ENCODE measurements at places on chromosomes 13 and 19. TPM values are rescaled to one million over a fixed set of nuclear protein-coding genes. Genes with fewer than 3 reads are reported as not detected.

DNA sequence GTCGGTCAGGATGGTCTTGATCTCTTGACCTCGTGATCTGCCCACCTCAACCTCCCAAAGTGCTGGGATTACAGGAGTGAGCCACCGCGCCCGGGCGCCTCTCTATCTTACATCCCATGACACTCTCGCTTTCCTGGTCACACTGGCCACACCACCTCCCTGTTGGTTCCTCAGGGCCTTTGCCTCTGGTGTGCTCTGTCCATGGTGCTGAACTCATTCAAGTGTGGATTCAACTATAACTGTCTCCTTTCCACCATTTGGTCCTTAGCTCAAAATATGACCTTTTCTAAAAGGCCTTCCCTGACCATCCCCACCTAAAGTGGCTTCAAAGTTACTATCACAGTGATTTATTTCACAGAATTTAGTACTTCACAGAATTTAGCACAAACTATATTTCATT is 3.7 kb upstream of the SMIM17 start:
- DNase-seq = no peak

GRCh38 chr19:36423925-36424324 is 5.5 kb upstream of the ZFP82 start:
- DNase-seq = no peak

DNA sequence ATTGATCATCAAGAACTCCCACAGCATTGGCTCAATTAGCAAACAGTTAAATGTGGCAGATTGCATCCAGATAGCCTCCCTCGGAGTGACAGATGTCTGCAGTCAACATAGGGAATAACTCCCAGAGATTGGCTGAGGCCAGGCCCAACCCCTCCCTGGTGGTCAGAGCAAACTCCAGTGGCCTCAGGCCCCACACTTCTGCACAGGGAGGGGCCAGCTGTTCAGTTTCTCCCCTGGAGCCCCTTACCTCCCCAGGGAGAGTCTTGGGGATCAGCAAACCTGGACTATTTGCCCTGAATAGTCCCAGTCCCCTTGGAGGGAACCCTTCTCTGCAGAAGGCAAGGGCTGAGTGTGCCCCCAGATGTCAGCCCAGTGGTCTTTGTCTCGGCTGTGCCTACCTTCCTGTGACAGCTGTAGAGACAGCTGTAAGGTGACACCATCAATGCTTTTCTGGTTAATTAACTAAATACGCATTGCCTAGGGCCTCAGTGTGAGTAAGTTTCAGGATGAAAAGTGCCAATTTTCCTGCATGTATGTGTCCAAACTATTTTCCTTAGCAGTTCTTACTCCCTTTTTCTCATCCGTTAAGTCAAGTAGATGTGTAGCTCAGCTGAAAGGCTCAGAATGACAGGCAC is 102.7 kb upstream of the UQCRFS1 start:
- no peak for DNase-seq

- DNase-seq = peak; percentile 48
Measured at GRCh38 chr13:111219950-111220349, 100.5 kb upstream of the TEX29 start.

- peak; percentile 22 for DNase-seq
Measured at GRCh38 chr13:113928685-113929627, 44.9 kb downstream of the C13orf46 start.

- DNase-seq = no peak
Measured at GRCh38 chr13:50810998-50811397, 32.5 kb downstream of the DLEU7 start.

DNA sequence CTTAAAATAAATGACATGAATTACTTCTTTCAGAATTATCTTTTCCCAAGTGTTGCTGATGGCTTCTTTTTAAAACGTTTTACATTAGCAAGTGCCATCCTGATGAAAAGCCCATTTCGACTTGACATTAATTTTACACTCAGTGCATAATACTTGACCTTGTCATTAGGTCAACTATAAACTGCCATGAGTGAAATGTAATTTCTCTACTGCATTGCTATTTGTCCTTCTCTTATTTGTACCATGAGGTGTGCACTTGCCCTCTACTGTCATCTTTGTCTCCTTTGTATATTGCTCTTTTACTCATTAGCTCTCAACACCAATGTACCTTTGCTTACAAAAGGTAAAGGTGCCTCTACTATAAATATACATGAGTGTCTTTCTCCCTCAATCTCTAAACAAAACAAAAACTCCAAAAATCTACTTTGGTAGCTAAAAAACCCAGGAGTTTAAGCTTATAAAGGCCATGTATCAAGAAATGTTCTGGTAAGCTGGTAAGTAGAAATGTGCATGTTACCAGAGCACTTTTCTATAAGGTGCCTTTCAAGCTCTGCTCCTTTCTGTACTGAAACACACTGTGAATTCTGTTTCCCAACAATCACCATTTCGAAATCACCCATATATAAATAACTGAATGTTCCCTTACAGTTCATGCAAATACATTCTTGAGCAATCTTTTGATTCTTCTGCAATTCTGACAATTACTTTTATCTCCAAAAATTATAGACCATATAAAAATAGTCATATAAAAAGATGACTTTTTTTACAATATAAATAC is 351.4 kb downstream of the SLITRK5 start:
- DNase-seq = no peak

DNA sequence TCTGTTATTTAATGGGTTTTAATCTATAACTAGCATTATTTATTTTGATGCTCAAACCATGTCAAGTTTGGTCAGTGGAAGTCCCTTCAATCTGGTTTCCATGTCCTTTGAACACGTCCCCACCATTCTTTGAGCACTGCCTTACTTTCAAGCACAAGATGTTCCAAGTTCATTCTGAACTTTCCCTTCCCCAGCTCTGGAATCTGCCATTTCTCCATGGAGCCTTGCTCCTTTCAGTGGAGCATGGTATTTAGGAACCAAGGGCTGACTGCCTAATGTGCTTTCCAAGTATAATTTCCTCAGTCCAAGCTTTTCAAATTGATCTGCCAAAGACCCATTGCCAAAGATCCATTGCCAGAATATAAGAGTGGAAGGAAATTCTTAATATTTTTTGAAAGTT is 1.1 kb upstream of the ZNF546 start:
- DNase-seq = no peak

- no peak for DNase-seq
Measured at GRCh38 chr13:46296115-46296822, 84.5 kb downstream of the LRRC63 start.

- no peak for DNase-seq
Measured at GRCh38 chr19:17324357-17325114, 10.1 kb downstream of the ANO8 start.

- DNase-seq = peak; percentile 87
Measured at GRCh38 chr19:35144600-35145436, 1.8 kb downstream of the FXYD7 start.

GRCh38 chr19:40143612-40144011 is 47.6 kb upstream of the MAP3K10 start:
- DNase-seq = no peak

- DNase-seq = no peak
Measured at GRCh38 chr13:77079902-77080413, 53.0 kb upstream of the FBXL3 start.

- no peak for DNase-seq
Measured at GRCh38 chr19:19319732-19320360, 463 bp downstream of the SUGP1 start.

- DNase-seq = no peak
Measured at GRCh38 chr19:940591-941291, 14.9 kb downstream of the ARID3A start.

DNA sequence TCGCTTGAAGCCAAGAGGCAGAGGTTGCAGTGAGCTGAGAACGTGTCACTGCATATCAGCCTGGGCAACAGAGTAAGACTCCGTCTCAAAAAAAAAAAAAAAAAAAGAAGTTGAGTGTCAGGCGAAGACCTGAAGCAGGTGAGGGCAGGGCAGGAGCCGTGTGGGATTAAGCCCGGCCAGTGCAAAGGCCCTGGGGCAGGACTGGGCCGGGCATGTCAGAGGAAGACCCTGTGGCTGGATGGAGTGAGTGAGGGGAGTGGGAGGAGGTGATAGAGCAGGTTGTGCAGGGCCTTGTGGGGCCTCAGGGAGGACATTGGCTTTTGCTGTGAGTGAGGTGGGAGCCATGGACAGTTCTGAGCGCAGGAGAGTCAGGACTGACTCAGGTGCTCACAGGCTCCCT is 47.9 kb downstream of the TMED1 start:
- DNase-seq = no peak

DNA sequence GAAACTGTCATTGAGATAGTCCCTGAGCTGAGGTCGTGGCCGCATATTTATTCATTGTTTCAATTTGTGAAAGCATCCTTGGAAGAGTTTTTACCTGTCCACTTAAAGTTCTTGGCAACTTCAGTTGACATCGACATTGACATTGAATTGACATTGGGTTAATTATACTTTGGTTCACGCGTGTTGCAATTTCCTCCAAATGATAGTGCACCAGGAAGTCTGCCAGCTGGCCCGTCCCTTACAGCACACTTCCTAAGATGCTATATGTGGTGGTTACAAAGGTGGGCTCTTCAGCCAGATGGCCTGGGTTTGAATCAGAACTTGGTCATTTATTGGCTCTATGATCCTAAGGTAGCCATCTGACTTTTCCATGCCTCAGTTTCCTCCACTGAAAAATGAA is 176.0 kb downstream of the FGF14 start:
- DNase-seq = no peak

DNA sequence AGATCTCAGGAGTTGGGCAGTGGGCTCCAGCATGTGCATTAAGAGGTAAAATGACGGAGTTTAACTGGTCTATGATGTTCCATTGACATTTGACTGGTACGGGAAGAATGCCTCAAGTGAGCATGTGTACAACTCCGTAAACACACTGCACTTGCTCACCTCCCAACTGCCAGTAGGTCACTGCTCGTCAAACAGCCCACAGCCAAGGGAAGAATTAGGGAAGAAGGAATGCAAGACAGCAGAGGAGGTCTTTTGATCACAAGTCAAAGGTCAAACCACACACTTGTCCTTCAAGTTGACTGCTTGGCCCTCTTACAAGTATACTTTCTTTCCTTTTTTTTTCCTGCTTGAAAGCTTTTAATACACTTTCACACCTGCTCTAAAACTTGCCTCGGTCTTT is 236.7 kb downstream of the B3GLCT start:
- DNase-seq = no peak

GRCh38 chr13:73677048-73677601 is 457.1 kb downstream of the KLF12 start:
- DNase-seq = no peak

DNA sequence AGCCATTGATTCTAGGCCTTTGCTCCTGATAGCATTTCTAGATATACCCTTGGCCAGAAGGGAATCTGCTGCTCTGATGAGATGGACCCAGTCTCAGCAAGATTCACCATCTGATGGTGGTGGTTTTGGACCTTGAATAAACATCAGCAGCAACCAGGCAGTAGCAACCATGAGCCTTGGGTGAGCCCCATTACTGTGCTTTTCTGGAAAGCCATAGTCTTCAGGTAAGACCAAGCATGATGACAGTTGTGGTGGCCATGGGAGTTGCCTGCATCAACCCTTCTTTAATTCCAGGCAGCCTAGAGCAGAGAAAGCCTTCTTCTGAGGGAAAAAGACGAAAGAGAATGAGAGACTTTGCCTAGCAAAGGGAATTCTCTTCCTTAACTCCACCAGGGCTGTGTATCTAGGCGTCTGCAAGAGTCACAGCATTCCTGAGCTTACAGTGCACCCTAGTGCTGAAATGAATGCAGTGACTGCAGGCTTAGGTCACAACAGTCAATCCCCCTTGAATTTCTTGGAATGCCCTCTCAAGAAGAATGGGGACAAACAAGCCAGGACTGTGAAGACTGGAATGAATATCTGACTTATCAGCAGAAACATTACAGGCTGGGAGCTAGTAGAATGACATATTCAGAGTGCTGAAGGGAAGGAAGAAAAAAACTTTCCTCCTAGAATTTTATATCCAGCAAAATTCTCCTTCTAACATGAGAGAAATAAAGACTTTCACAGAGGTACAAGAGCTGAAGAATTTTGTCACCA is 942.4 kb upstream of the PCDH20 start:
- DNase-seq = peak; percentile 82

DNA sequence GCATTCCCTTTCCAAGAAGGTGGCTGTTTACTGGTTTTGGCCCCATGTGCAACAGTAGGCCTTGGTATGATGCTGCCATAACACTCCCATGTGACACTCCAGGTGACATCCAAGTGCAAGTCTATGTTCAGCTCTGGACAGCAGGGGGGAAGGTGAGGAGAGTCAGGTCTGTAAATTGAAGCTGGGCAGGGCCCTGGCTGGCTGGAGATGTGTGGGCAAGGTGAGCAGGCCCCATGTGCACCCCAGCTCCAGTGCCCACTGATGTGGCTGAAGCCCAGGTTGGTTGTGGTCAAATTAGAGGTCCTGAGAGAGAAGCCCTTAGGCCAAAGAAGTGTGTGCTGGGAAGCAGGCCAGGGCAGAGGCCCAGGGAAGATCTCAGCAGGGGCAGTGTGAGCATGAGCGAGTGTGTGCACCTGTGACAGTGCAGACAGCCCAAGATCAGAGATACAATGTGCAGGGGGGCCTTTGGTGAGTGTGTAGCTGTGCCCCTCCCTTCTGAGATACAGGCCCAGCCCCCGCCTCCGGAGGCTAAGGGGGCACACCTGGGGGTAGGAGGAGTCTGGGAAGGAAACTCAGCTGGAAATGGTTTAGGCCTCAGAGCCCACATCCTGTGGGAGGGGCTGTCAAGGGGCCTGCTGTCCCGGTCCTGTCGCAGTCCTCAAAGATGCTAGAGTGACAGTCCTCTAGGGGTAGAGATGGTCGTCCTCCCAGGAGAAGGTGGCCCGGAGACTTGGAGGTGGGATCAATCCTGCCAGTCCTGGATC is 18.6 kb downstream of the DEDD2 start:
- DNase-seq = peak; percentile 86

- no peak for DNase-seq
Measured at GRCh38 chr13:82224806-82225205, 1657.5 kb downstream of the SLITRK1 start.

- no peak for DNase-seq
Measured at GRCh38 chr13:71488201-71488600, 378.8 kb downstream of the DACH1 start.

GRCh38 chr13:75326173-75327134 is 155.5 kb downstream of the TBC1D4 start:
- DNase-seq = no peak

- peak; percentile 92 for DNase-seq
Measured at GRCh38 chr13:27251166-27252091, at the start of gene RPL21. TSS of gene RPL21 (plus strand) at chr13:27251558. CDS start at chr13:27253777, 2,219 bp downstream.

LPAR2 gene
- total RNA-seq = 49.5 TPM

YJEFN3 gene
- total RNA-seq = 16.6 TPM

COX7A1 gene
- total RNA-seq = not detected

CASP14 gene
- total RNA-seq = not detected

SELENOV gene
- 6.9 TPM for total RNA-seq

NRTN gene
- total RNA-seq = 4.6 TPM

IRGC gene
- total RNA-seq = not detected

CEACAM4 gene
- not detected for total RNA-seq

SIAH3 gene
- total RNA-seq = not detected

SEMA6B gene
- total RNA-seq = 38.7 TPM
